ENCODE measurements at places on chromosomes 2 and 18. TPM values are rescaled to one million over a fixed set of nuclear protein-coding genes. Genes with fewer than 3 reads are reported as not detected.
A peak's percentile ranks its signal among the peaks of the same experiment; 100 is the strongest.

DNA sequence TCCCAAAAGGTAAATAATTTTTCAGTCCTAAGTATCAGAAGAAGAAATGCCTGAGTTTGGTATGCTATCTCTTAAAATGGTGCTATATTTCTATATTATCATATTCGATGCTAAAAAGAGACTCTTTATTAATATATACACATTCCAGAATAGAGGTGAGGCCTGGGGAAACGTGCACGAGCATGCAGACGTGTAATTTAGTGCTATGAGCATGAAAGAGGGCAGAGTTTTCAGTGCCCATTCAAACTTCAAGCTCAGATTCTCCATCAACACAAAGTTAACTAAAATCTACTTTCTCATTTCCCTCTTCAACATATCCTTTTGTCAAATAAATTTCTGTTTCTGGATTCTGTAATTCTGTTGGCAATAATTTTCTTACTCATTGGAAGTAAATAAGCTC lies 5.7 kb upstream of the COBLL1 start:
- peaks cover 15% of the 10 kb centered on the region for H3K27me3 ChIP-seq
- no peak for DNase-seq
- H3K36me3 ChIP-seq: no peaks in the 10 kb centered on the region
- no peak overlapping the region for H3K27ac ChIP-seq
- no peak overlapping the region for H3K4me3 ChIP-seq
- peaks cover under 1% of the 10 kb centered on the region for H3K4me1 ChIP-seq

Gene SAG
- not detected for total RNA-seq

- no peaks in the 10 kb centered on the region for H3K27me3 ChIP-seq
- H3K36me3 ChIP-seq: peaks cover 21% of the 10 kb centered on the region
- H3K4me1 ChIP-seq: peaks cover 96% of the 10 kb centered on the region
- peak overlapping the region; percentile 61 for H3K4me3 ChIP-seq
- DNase-seq: no peak
- H3K27ac ChIP-seq: peak overlapping the region; percentile 94
Measured at GRCh38 chr2:234447189-234447588, 49.7 kb downstream of the ARL4C start.

- no peak overlapping the region for H3K27ac ChIP-seq
- no peak for DNase-seq
- peaks cover 16% of the 10 kb centered on the region for H3K4me1 ChIP-seq
Measured at GRCh38 chr2:30545875-30546274, 98.8 kb downstream of the LCLAT1 start.

DNA sequence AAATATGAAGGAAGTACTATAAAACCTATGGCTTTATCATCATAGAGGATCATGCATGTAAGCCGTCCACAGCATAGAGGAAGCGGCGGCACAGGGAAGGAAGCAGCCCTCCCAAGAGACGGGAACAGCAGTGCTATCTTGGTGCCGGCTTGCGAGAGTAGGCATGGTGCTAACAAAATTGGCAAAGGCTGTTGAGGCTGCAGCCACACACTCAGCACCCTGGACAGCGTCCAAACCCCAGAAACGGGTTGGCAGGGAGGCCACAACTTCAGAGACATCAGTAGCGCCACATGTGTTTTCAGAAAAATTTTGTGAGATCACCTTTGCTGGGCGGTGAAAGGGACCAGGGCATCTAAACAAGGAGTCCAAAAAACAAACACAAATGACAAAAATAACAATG lies 37.7 kb downstream of the NETO1 start:
- no peak overlapping the region for H3K27ac ChIP-seq
- no peaks in the 10 kb centered on the region for H3K4me1 ChIP-seq
- no peak overlapping the region for H3K4me3 ChIP-seq
- H3K36me3 ChIP-seq: no peaks in the 10 kb centered on the region
- H3K27me3 ChIP-seq: no peaks in the 10 kb centered on the region

GRCh38 chr18:30675493-30675892 lies 367.0 kb downstream of the DSC3 start:
- H3K36me3 ChIP-seq: no peaks in the 10 kb centered on the region
- no peaks in the 10 kb centered on the region for H3K4me1 ChIP-seq
- no peaks in the 10 kb centered on the region for H3K27me3 ChIP-seq
- no peak for DNase-seq

GRCh38 chr2:216402751-216403150 lies 9.5 kb upstream of the SMARCAL1 start:
- H3K4me1 ChIP-seq: no peaks in the 10 kb centered on the region
- no peaks in the 10 kb centered on the region for H3K36me3 ChIP-seq
- no peak for DNase-seq
- no peak overlapping the region for H3K4me3 ChIP-seq

DNA sequence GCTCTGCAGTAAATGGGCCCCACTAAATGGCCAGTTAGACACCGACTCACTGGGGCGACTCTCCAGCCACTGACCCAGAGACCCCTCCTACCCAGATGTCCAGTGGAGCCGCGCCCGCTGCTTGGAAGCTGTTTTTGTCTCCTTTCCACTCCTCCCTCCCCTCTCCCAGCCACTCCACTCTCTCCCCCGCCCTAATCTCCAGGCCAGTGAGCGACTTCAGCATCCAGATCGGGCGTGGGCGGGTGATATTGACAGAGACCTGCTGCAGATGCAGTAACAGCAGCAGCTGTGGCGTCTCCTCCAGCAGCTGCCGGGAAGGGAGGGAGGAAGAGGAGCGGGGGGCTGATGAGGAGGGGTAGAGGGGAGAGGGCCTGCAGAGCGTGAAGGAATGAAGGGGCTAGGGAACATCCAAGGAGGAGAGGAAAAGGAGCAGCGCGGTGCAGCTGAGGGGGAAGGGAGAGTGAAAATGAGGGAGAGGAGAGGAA lies at the start of gene SCN7A:
SCN7A (minus strand) TSS at position 110 of the 485 bp plus-strand sequence. CDS start 16,553 bp downstream, outside the sequence.
- no peak within 1 kb of the TSS for H3K4me3 ChIP-seq
- no peak within 1 kb of the TSS for H3K27ac ChIP-seq
- H3K4me1 ChIP-seq: no peaks in the 10 kb centered on the region
- H3K27me3 ChIP-seq: peaks cover 8% of the 10 kb centered on the region
- no peaks in the 10 kb centered on the region for H3K36me3 ChIP-seq
- peak; percentile 36 for DNase-seq

DNA sequence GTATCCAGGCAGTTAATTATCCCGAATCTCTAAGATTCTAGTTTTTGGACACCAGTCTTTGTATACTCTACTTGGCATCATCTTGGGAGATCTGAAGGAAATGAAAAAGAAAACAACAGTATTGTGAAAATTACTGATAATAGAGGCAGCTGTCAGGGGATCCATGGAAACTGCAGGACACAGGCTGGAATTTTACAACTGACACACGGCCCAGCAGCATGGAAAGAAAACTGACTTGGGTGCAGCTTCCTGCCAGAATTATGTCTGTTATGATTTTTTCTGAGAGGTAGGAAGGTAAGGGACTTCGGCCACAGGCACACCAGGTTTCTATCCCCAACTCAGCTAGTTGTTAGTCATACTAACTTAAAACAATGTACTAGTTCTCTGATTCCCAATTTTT lies 57.7 kb upstream of the ERBB4 start:
- no peaks in the 10 kb centered on the region for H3K36me3 ChIP-seq
- H3K27ac ChIP-seq: no peak overlapping the region
- H3K4me3 ChIP-seq: no peak overlapping the region
- H3K4me1 ChIP-seq: no peaks in the 10 kb centered on the region

GRCh38 chr2:18703555-18703954 lies 114.2 kb upstream of the NT5C1B start:
- no peaks in the 10 kb centered on the region for H3K4me1 ChIP-seq
- H3K27ac ChIP-seq: no peak overlapping the region

Gene ALS2
- total RNA-seq: 12.3 TPM

- peaks cover 46% of the 10 kb centered on the region for H3K4me1 ChIP-seq
- peak overlapping the region; percentile 26 for H3K27ac ChIP-seq
- H3K27me3 ChIP-seq: no peaks in the 10 kb centered on the region
- DNase-seq: no peak
- H3K36me3 ChIP-seq: peaks cover 19% of the 10 kb centered on the region
Measured at GRCh38 chr2:233379034-233379433, 24.7 kb downstream of the DGKD start.

- no peak for DNase-seq
- H3K27ac ChIP-seq: no peak overlapping the region
- H3K4me1 ChIP-seq: peaks cover 17% of the 10 kb centered on the region
- H3K36me3 ChIP-seq: peaks cover 10% of the 10 kb centered on the region
Measured at GRCh38 chr18:13681701-13682100, 44.7 kb downstream of the FAM210A start.

DNA sequence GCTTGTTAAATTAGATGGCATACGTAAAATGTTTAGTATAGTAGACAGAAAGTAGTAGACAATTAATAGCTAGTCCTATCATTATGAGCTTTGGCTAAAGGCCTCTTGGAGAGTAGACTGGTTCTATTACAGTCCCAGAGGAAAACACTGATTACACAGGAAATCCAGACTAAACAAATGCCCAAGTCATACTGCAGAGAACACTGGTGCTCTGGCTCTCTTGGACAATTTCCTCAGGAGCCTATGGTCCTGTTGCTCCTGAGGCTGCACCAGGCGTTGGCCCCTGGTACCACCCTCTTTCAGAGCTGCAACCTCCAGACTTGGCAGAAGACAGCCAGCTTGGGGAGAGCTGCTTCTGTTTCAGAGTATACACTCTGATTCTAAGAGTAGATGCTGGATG lies 41.8 kb downstream of the STAT1 start:
- H3K36me3 ChIP-seq: peaks cover 82% of the 10 kb centered on the region
- H3K4me3 ChIP-seq: no peak overlapping the region
- no peak for DNase-seq
- peaks cover 17% of the 10 kb centered on the region for H3K4me1 ChIP-seq

- no peaks in the 10 kb centered on the region for H3K36me3 ChIP-seq
- H3K4me3 ChIP-seq: no peak overlapping the region
- H3K27me3 ChIP-seq: peaks cover 2% of the 10 kb centered on the region
- no peak overlapping the region for H3K27ac ChIP-seq
- DNase-seq: no peak
Measured at GRCh38 chr2:121063471-121063870, 221.5 kb downstream of the TFCP2L1 start.

DNA sequence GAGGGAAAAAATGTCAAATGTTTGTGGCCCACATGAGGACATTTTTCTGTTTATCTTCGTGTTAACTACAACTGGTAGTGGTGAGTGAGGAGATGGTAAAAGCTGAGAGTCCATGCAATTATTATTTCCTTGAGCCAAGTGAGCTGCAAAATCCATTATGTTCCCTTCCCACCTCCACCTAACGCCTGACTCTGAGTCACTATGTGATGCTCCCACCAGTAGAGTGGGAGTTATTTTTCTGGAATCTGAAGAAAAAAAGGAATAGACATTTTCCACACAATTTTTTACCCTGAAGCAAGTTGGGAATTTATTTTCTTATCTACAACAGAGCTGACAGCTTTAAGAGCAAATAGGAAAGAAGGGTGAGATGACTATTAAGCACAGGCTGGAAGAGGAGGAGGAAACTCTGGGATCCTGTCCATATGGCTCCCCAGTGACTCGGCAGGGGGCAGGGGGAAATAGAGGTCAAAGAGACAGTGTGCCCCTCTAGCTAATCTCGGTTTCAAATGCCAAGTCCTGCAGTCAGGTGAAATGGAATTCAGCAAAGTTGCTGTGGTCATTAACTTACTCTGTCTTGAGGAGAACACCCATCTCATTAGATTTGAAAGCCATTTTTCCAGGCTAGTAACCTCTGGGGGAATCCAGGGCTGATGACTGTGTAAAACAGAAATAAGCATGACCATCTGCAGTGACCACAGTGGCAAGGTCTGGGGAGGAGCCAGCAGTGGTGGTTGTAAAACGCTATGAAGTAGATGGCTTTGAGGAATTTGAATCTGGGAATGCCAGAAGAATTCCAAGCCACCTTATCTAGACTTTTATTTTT lies 463.9 kb downstream of the STK39 start:
- no peak for DNase-seq
- no peaks in the 10 kb centered on the region for H3K4me1 ChIP-seq
- no peak overlapping the region for H3K27ac ChIP-seq
- no peaks in the 10 kb centered on the region for H3K27me3 ChIP-seq
- no peaks in the 10 kb centered on the region for H3K36me3 ChIP-seq

DNA sequence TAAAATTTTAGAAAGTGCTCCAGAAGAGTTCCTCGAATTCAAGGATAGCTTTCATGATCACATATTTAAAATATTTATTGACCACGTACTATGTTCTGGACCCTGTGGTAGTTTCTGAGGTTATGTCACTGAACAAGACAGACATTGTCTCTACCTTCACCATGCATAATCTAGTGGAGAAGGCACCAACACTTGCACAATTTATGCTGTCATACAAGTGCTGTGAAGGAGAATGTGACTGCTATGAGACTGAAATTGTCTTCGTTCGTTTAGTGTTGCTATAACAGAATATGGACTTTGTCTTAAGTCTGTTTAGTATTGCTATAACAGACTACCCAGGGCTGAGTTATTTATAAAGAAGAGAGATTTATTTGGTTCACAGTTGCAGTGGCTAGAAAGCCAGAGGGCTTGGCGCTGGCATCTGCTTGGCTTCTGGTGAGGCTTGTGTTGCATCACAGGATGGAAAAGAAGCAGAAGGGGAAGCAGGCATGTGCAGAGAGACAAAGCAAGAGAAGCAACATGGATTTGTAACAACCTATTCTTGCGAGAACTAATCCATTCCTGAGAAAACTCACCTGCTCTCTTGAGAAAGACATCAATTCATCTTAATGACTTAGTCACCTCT lies 50.0 kb upstream of the RFX8 start:
- DNase-seq: no peak
- H3K4me1 ChIP-seq: peaks cover 5% of the 10 kb centered on the region
- no peak overlapping the region for H3K27ac ChIP-seq
- no peaks in the 10 kb centered on the region for H3K36me3 ChIP-seq

Gene SPATA3
- total RNA-seq: 1.3 TPM

Gene OBSL1
- total RNA-seq: 1.0 TPM

DNA sequence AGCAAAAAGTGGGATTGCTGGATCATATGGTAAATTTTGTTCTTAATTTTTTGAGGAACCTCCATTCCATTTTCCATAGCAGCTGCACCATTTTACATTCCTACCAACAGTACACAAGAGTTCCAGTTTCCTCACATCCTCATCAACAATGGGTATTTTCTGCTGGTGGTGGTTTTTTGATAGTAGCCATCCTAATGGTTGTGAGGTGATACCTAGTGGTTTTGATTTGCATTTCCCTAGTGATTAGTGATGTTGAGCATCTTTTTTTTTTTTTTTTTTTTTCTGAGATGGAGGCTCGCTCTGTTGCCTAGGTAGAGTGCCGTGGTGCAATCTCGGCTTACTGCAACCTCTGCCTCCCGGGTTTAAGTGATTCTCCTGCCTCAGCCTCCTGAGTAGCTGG lies 30.5 kb downstream of the METTL21A start:
- H3K4me3 ChIP-seq: no peak overlapping the region
- no peak overlapping the region for H3K27ac ChIP-seq
- H3K27me3 ChIP-seq: no peaks in the 10 kb centered on the region
- H3K36me3 ChIP-seq: peaks cover 55% of the 10 kb centered on the region

GRCh38 chr18:48643262-48643661 lies 104.4 kb downstream of the CTIF start:
- no peak overlapping the region for H3K4me3 ChIP-seq
- H3K36me3 ChIP-seq: no peaks in the 10 kb centered on the region
- DNase-seq: no peak
- H3K27me3 ChIP-seq: peaks cover 2% of the 10 kb centered on the region
- no peak overlapping the region for H3K27ac ChIP-seq
- no peaks in the 10 kb centered on the region for H3K4me1 ChIP-seq

Measured in activated CD4-positive, alpha-beta T cell treated with anti-CD3 and anti-CD28 coated beads for 36 hours (primary cell).